Heart right ventricle (tissue), 16 donors: ENCODE measurements at places on chromosomes 4 and X. TPM values are rescaled to one million over a fixed set of nuclear protein-coding genes. Genes with fewer than 3 reads are reported as not detected.

PLXNB3 gene
- 5.3 TPM for total RNA-seq

HMGB2 gene
- total RNA-seq, result 45.2 TPM

DOK7 gene
- 41.4 TPM for total RNA-seq

ZCCHC18 gene
- total RNA-seq, result not detected

UNC5C gene
- total RNA-seq, result 1.2 TPM

ZNF732 gene
- total RNA-seq, result not detected

GLRA3 gene
- total RNA-seq, result not detected

RNF175 gene
- not detected for total RNA-seq

COL25A1 gene
- 1.2 TPM for total RNA-seq

SMIM31 gene
- total RNA-seq, result not detected

HHIP gene
- total RNA-seq, result not detected
